IPS DF 19.7 (cell line): ENCODE measurements at places on chromosomes 7 and 10.

GRCh38 chr7:157392256-157393037 is 55.6 kb downstream of the DNAJB6 start:
- DNase-seq, result no peak

- no peak for DNase-seq
Observed at GRCh38 chr7:84837405-84837804, 349.5 kb downstream of the SEMA3D start.

DNA sequence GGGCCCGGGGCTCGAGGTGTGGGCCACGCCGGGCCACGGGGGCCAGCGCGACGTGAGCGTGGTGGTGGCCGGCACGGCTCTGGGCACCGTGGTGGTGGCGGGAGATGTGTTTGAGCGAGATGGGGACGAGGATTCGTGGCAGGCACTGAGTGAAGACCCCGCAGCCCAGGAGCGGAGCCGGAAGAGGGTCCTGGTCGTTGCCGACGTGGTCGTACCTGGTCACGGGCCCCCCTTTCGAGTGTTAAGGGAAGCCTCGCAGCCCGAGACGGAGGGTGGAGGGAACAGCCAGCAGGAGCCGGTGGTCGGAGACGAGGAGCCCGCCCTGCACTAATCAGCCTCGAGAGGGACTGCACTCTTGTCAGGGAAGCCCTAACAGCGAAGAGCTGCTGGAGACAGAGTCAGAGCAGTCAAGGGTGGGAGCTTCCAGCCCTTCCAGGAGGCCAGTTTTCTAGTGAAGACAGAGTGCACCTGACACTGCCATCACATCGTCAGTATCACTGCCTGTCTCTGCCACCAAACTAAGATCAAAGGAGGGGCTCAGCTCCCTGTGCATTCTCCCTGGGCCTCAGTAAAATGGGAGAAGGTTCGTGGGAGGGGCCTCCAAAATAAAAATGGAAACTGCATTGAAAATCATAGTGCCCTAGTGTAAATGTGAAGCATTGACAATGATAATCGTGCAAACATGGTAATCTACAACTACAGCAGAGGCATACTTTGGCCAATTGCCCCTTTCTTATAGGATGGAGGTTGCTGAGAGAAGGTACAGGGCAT is 1.3 kb downstream of the MBLAC1 start:
- DNase-seq, result no peak

- no peak for DNase-seq
Observed at GRCh38 chr7:113267885-113268284, 149.5 kb upstream of the SMIM30 start.

DNA sequence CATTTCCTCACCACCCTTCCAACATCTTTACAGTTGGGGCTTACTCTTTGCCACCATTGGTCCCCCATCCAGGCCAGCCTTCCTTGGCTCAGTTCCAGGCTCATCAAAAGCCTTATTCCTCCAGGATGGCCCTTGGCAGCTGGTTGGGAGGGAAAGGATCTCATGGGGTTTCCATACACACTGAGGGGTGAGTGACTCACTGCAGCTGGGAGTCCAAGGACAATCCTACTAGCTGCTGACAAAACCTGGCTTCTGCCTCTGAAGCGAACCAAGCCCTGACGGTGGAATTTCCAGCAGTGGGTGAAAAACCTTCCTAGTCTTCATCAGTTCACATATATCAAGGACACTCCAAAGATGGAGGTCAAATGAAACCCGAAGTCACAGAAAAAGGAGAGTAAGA is 22.9 kb downstream of the CRHR2 start:
- no peak for DNase-seq

- DNase-seq, result no peak
Observed at GRCh38 chr7:150848561-150849115, 3.7 kb upstream of the AOC1 start.

GRCh38 chr10:6213257-6213905 is 10.6 kb downstream of the PFKFB3 start:
- no peak for DNase-seq

DNA sequence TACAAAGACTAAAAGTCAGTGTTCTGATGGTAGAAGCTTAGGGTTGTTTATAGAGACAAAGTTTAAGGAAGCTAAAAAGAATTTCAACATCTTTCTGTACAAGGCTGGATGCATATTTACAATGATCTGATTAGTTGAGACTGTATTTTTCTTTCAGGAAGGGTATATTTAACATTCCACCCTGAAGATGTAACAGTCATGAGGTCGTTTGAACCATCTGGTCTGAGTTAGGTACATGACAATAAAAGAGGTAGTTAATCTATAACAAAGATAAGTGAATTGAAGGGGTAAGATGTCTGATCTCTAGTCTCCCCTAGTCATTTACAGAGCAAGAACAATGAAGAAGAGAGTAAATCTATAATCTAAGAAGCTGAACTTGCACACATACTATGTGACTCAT is 821.2 kb downstream of the CNTNAP2 start:
- no peak for DNase-seq

GRCh38 chr10:43174969-43175368 is 36.7 kb downstream of the CSGALNACT2 start:
- no peak for DNase-seq

GRCh38 chr7:121372376-121373010 is 23.6 kb downstream of the FAM3C start:
- no peak for DNase-seq

DNA sequence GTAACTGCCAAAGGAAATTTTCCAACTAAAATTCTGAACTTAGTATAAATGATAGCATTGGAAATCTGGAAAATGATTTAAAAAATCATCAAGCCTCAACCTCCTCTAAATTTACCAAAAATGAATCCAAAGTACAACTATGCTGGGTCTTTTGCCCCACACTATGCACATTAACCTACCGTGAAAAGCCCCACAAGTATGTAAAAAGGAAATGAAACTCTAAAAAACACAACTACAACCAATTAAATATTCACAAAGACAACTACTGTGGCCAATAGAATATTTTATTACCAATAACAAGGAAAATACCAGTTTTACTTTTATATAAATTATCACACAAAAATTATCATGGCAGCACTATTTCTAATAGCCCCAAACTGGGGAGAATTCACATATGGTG is 19.3 kb downstream of the EIF3A start:
- no peak for DNase-seq

GRCh38 chr10:5551531-5552375 is 27.0 kb downstream of the CALML3 start:
- DNase-seq, result no peak

- DNase-seq, result no peak
Observed at GRCh38 chr10:65570143-65571010, 1355.5 kb upstream of the LRRTM3 start.
